ENCODE measurements at places on chromosomes 5 and 9.

GRCh38 chr9:135045264-135045927, 42.1 kb upstream of the OLFM1 start:
- no peak for DNase-seq

DNA sequence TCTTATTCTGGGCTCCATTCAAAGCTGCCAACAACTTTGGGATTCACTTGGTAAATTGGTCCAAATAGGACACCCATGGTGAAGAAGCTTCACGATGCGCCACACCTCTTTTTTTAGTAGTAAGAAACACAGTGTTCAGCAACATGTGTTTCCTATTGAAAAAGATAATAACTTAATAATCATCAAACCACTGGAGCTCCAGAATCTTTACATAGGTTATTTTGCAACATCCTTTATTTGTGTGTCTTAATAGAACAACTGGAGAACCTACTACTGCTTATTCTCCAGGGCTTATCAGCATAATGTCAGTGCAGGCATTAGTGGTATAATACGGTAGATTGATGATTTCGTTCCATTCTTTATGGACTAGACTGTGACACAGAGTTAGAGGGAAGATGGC, 63.3 kb upstream of the DAPK1 start:
- no peak for DNase-seq

GRCh38 chr9:135552698-135553171, 6.8 kb downstream of the OBP2A start:
- no peak for DNase-seq

GRCh38 chr5:150068961-150069645, 17.3 kb downstream of the CSF1R start:
- DNase-seq, result no peak

- no peak for DNase-seq
Observed at GRCh38 chr5:164741376-164741775, 1236.0 kb downstream of the MAT2B start.

DNA sequence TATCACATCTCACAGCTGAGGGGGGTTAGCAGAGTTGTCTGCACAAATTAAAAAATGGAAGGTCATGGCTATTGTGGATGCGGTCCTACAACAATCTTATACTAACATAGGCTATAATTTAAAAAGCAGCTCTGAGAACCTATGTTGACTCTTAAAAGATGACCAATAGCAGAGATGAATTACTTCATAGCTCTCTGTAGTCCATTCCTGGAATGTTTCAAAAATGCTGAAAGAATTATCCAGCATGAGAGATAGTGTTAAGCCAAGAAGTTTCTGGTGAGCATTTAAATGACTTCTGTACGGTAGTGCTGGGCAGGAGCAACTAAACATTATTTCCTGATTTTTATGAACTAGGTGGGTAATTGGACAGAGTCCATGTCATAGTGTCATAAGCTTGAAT, 218.2 kb upstream of the NUDT12 start:
- no peak for DNase-seq

- DNase-seq, result no peak
Observed at GRCh38 chr5:92371171-92371888, 988.2 kb upstream of the ARRDC3 start.

DNA sequence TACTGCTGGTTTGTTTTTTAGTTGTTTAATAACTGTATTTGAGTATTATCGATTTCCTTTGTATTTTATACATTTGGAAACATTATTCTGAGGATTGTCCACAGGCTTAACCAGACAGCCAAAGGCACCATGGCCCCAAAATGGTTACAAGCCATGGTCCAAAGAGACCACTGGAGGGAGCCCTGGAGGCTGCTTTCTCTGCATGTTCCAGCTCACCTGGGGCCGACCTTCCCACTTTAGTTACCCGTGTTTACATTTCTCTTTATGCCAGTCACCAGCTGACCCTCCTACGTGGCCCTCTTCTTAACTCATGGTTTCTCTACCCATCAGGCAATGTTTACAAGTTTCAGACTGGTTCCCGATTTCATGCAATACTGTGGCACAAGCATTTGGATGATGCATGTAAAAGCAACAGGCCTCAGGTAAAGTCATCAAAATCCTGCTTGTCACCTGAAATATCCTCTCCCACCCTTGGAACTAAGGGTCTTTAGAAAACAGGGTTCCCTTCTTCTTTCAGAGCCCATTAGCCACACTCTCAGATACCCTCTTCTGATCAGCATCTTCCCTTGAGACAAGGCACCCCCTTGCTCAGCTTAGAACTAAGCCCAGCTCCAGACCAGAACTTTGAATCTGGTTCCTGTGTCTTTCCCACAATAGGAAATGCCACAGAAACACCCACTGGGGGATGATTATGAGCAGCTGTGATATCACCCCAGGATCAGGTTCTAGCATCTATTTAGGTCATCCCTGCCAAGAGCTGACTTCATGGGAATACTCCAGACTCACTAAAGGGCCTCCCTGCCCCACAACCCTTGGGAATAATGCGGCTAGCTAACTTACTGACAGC, 49.9 kb upstream of the GARNL3 start:
- peak; percentile 47 for DNase-seq

DNA sequence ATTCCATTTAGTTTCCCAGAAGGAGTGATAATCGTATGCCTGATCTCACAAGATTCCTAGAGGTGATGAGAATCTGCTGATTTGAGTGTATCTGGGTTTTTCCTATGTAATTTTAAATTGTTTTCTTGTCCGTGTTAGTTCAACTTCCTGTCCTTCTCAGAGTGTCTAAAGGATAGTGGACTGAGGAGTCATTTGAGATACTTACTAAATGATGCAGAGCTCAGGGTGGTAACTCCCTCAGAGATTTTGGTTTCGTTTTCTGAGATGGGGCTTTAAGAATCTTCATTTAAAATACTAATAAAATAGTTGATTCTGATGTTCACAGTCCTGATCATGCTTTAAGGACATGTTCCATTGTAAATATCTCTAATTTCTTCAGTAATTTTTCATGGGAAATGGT, 30.3 kb downstream of the MELK start:
- DNase-seq, result no peak

- peak; percentile 95 for DNase-seq
Observed at GRCh38 chr5:141560725-141561483, 57.9 kb downstream of the DIAPH1 start.

Measured in pons (tissue), 1 donor.